PC-3 (cell line): ENCODE measurements at places on chromosomes 7 and 10. TPM values are rescaled to one million over a fixed set of nuclear protein-coding genes. Genes with fewer than 3 reads are reported as not detected.

GRCh38 chr10:132294561-132295318, 13.0 kb downstream of the STK32C start:
- no peaks in the 10 kb centered on the region for H3K27me3 ChIP-seq
- H3K36me3 ChIP-seq = no peaks in the 10 kb centered on the region
- H3K27ac ChIP-seq = no peak overlapping the region
- no peak for DNase-seq

GRCh38 chr7:34315032-34315431, 343.0 kb upstream of the NPSR1 start:
- DNase-seq = no peak
- no peak overlapping the region for H3K4me3 ChIP-seq
- no peaks in the 10 kb centered on the region for H3K4me1 ChIP-seq
- no peaks in the 10 kb centered on the region for H3K36me3 ChIP-seq
- no peak overlapping the region for H3K27ac ChIP-seq

GRCh38 chr7:25894902-25895791, 256.9 kb upstream of the NFE2L3 start:
- H3K27me3 ChIP-seq = no peaks in the 10 kb centered on the region
- peak; percentile 52 for DNase-seq
- H3K36me3 ChIP-seq = no peaks in the 10 kb centered on the region
- H3K4me1 ChIP-seq = peaks cover 5% of the 10 kb centered on the region; the same call in 1 of the 2 replicates
- no peak overlapping the region for H3K27ac ChIP-seq
- H3K4me3 ChIP-seq = peak overlapping the region; percentile 12; the same call in 1 of the 2 replicates

- H3K36me3 ChIP-seq = no peaks in the 10 kb centered on the region
- H3K27ac ChIP-seq = no peak overlapping the region
- no peak overlapping the region for H3K4me3 ChIP-seq
- peaks cover 36% of the 10 kb centered on the region; the same call in 1 of the 2 replicates for H3K27me3 ChIP-seq
- DNase-seq = peak; percentile 44
Measured at GRCh38 chr7:150580638-150581394, 13.6 kb downstream of the GIMAP4 start.

GRCh38 chr7:12909483-12909882, 222.1 kb downstream of the ARL4A start:
- DNase-seq = no peak
- no peak overlapping the region for H3K4me3 ChIP-seq
- no peaks in the 10 kb centered on the region for H3K36me3 ChIP-seq
- no peaks in the 10 kb centered on the region for H3K27me3 ChIP-seq
- H3K4me1 ChIP-seq = no peaks in the 10 kb centered on the region

DNA sequence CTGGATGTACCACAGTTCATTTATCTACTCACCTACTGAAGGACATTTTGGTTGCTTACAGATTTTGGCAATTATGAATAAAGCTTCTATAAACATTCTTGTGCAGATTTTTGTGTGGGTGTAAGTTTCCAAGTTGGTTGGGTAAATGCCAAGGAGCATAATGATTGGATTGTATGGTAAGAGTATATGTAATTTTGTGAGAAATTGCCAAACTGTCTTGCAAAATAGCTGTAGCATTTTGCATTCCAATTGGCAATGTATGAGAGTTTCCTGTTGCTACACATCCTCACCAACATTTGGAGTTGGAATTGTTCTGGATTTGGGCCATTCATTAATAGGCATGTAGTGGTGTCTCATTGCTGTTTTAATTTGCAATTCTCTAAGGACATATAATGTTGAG, 33.9 kb upstream of the HYAL4 start:
- no peaks in the 10 kb centered on the region for H3K36me3 ChIP-seq
- H3K4me3 ChIP-seq = no peak overlapping the region
- H3K27ac ChIP-seq = no peak overlapping the region
- H3K4me1 ChIP-seq = no peaks in the 10 kb centered on the region
- no peak for DNase-seq
- H3K27me3 ChIP-seq = no peaks in the 10 kb centered on the region

GRCh38 chr10:3868271-3868664, 83.3 kb upstream of the KLF6 start:
- no peak for DNase-seq
- no peaks in the 10 kb centered on the region for H3K36me3 ChIP-seq
- H3K4me1 ChIP-seq = peaks cover 18% of the 10 kb centered on the region
- no peaks in the 10 kb centered on the region for H3K27me3 ChIP-seq

DNA sequence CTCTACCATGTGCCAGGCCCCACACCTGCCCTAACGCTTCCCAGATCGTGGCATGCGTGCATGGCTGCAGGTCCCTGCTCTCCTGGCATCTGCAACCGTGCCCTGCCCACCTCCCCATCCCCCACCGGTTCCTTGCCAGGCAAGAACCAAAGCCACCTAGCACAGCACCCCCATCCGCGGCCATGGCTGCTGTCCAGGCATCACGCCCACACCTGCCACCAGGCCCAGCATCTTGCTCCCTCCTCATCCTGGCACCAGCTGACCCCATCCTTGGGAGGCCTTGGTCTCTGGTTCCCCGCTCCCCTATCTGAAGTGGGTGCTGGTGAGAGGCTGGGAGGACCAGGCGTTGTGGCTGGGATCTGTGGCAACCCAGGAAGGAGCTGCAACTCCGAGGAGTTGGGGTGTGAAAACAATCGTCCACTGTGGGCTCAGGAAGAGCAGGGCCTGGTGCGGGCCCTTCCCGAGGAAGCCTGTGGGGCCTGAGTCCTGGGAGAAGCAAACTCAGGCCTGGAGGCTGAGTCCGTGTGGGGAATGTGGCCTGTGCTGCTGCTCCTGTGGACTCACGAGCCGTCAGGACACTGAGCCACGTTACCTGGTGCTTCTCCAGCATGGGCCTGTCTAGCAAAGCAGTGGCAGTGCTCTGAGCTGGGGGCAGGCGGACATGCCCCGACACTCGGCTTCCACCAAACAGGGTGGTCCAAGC, 417.1 kb downstream of the DNAJB6 start:
- no peaks in the 10 kb centered on the region for H3K36me3 ChIP-seq
- no peak overlapping the region for H3K27ac ChIP-seq
- no peak for DNase-seq
- no peak overlapping the region for H3K4me3 ChIP-seq
- H3K4me1 ChIP-seq = no peaks in the 10 kb centered on the region
- no peaks in the 10 kb centered on the region for H3K27me3 ChIP-seq

DNA sequence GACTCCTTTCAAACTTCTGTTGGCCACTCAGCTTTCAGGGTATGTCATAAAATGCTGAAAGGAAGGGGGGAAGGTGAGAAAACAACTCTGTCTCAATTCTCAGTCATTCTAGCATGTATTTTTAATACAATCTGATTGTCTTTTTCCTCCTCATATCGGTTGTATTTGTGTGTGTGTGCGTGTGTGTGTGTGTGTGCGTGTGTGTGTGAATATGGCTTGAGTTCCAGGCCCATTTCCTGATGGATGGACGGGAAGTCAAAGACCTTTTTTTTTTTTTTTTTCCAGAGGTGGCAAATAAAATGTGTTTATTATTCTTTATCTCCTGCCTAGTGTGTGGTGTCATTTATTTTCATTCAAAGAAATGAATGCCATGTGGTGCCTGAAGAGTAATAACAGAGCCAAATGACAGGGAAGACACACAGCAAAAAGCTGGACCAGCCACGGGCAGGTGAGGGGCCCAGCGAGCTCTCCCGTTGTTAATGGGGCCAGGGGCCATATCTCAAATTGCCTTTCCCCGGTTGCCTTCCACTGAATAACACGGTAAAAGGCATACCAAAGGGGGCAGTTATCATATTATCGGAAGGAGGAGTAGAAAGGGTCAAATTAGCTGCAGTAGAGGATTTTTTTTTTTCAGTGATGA, 3.1 kb upstream of the PLXNA4 start:
- H3K4me1 ChIP-seq = peaks cover 4% of the 10 kb centered on the region; the same call in 1 of the 2 replicates
- H3K4me3 ChIP-seq = no peak overlapping the region
- H3K27me3 ChIP-seq = peaks cover 30% of the 10 kb centered on the region

DNA sequence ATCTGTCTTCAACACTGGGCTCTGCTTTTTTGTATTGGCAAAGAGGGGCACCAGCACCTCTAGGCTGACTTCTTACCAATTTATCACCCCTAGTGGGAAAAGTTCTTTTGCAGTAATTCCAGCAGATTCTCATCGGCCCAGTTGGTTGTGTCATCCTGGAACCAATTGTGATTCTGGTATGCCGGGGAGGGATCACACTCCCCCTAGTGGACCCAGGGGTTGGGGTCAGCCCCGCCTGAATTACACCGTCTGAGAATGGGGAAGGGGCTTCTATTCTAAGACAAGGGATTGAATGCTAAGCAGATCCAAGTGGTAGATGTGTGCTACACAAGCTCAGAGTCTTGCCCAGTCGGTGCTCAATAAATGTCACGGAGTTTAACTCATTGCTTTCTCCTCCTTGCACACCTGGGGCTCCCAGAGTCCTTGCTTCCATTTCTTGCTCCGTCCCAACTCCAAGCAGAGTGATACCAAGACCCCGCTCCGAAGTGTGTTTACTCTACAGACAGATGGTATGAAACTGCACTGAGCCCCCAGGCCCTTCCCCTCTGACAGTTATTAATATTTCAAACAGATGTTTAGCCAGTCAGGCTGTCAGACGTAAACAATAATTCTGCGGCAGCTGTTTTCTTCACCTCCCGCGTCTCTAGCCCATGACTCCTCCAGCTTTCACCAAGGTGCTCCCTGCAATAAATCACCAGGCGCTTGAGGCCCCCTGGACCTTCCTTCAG, 71.9 kb downstream of the C10orf105 start:
- no peaks in the 10 kb centered on the region for H3K36me3 ChIP-seq
- H3K4me3 ChIP-seq = no peak overlapping the region

- no peak overlapping the region for H3K4me3 ChIP-seq
- peaks cover 88% of the 10 kb centered on the region for H3K36me3 ChIP-seq
- no peaks in the 10 kb centered on the region for H3K27me3 ChIP-seq
- DNase-seq = no peak
- no peaks in the 10 kb centered on the region for H3K4me1 ChIP-seq
- no peak overlapping the region for H3K27ac ChIP-seq
Measured at GRCh38 chr7:36423633-36424032, 34.0 kb downstream of the ANLN start.

GRCh38 chr7:114533131-114533530, 118.5 kb downstream of the FOXP2 start:
- no peak overlapping the region for H3K27ac ChIP-seq
- no peaks in the 10 kb centered on the region for H3K4me1 ChIP-seq
- no peak for DNase-seq
- no peak overlapping the region for H3K4me3 ChIP-seq
- no peaks in the 10 kb centered on the region for H3K36me3 ChIP-seq
- H3K27me3 ChIP-seq = peaks cover 18% of the 10 kb centered on the region; the same call in 1 of the 2 replicates

DNA sequence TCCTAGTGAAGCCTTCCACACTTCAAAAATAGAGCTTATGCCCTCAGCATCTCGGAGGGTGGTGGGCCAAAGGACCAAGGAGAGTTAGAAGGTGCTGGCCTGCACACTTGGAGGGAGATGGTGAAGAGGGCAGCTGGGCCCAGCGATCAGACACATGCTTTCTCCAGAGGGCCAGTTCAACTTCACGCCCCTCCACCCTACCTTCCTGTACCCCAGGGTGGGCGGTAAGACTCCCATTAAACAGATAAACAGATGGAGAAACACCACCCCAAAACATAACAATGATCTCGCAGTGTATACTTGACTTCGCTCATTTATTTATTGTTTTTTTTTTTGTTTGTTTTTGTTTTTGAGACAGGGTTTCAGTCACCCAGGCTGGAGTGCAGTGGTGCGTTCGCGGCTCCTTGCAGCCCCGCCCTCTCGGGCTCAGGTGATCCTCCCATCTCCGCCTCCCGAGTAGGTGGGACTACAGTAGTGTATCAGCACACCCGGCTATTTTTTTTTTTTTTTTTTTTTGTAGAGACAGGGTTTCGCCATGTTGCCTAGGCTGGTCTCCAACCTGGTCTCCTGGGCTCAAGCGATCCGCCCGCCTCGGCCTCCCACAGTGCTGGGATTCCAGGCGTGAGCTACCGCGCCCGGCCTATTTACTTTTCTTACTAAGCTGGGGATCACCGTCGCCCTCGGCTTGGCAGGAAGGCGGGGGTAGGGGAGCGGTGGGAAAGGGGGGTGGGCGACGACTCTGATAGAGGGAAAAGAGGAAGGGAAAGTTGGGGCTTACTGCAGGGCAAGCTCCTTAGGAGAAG, 1.8 kb downstream of the C10orf95 start:
- peak; percentile 73 for DNase-seq
- H3K27ac ChIP-seq = peak overlapping the region; percentile 55
- peaks cover 5% of the 10 kb centered on the region; the same call in 1 of the 2 replicates for H3K36me3 ChIP-seq
- H3K4me3 ChIP-seq = peak overlapping the region; percentile 92

DNA sequence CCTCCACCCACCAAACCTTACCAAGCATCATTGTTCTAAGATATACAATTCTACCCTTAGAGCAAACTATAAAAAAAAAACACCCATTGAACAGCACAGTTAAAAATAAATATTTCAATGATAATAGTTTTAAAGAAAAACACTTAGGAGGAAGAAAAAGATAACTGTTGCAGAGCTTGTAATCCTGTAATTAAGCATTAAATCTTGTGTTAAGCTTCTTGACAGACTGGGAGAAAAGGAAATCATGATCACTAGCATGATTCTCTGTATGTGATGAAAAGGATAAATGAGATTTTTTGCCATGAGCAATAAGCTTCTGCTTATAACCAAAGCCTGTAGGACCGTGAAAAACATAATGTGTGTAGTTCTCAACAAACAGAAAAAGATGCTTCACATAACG, 289.8 kb downstream of the CACNA2D1 start:
- no peaks in the 10 kb centered on the region; the same call in 1 of the 2 replicates for H3K4me1 ChIP-seq
- no peak overlapping the region for H3K27ac ChIP-seq
- DNase-seq = no peak
- H3K27me3 ChIP-seq = peaks cover 18% of the 10 kb centered on the region

DNA sequence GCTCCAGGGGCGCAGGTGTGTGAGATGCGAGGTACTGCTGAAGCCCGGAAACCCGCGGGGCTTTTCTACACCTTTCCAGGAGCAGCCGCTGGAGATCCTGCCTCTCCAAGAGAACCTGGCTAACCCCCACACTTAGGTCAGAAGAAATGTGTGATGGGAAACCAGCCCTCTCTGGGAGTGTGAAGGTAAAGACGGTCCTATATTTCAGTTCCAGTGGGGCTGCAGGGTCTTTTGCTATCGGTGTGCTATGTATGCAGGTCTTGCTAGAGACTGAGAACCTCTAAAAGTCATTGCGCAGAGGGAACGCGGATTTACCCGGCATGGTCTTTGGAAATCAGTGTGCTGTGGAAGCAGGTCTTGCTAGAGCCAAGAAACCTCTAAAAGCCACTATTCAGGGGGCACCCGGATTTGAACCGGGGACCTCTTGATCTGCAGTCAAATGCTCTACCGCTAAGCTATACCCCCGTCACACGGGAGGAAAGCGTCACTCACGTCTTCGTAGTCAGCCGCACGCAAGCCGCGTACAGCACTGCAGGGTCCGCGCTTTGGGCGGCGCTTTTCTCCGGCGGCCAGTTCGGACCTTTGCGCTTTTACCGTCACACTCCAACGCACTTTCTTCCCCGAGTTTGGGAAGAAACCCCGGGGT, 46.0 kb downstream of the ZNF777 start:
- H3K4me1 ChIP-seq = no peaks in the 10 kb centered on the region
- H3K27ac ChIP-seq = no peak overlapping the region
- no peak for DNase-seq
- H3K27me3 ChIP-seq = no peaks in the 10 kb centered on the region

GRCh38 chr10:72952642-72953158, 1.9 kb downstream of the PLA2G12B start:
- no peak overlapping the region for H3K4me3 ChIP-seq
- H3K4me1 ChIP-seq = peaks cover 9% of the 10 kb centered on the region
- H3K27me3 ChIP-seq = peaks cover 23% of the 10 kb centered on the region
- DNase-seq = peak; percentile 66
- H3K27ac ChIP-seq = no peak overlapping the region

The KLLN gene
- total RNA-seq = 0.15 and 0.23 TPM in 2 replicates

The NKX2-3 gene
- total RNA-seq = 0.07 TPM in 1 of 2 replicates, not detected in the other

The TSC22D4 gene
- total RNA-seq = 57.1 and 66.1 TPM in 2 replicates

The CRYGN gene
- total RNA-seq = 0.11 TPM in 1 of 2 replicates, not detected in the other

The VGF gene
- total RNA-seq = 1.6 and 2.5 TPM in 2 replicates

The PLEKHS1 gene
- total RNA-seq = not detected in 2 replicates

The SOSTDC1 gene
- total RNA-seq = 0.22 and 0.63 TPM in 2 replicates

The ADAM22 gene
- 4.4 and 5.9 TPM in 2 replicates for total RNA-seq

The CTTNBP2 gene
- total RNA-seq = 1.0 and 1.1 TPM in 2 replicates
